ENCODE measurements at places on chromosomes 3 and 15.

GRCh38 chr3:134808835-134809234, 13.8 kb downstream of the EPHB1 start:
- no peak for DNase-seq

- DNase-seq, result no peak
Measured at GRCh38 chr3:60746043-60746638, 505.1 kb downstream of the FHIT start.

GRCh38 chr3:129123314-129124060, 1.9 kb upstream of the RAB43 start:
- no peak for DNase-seq

DNA sequence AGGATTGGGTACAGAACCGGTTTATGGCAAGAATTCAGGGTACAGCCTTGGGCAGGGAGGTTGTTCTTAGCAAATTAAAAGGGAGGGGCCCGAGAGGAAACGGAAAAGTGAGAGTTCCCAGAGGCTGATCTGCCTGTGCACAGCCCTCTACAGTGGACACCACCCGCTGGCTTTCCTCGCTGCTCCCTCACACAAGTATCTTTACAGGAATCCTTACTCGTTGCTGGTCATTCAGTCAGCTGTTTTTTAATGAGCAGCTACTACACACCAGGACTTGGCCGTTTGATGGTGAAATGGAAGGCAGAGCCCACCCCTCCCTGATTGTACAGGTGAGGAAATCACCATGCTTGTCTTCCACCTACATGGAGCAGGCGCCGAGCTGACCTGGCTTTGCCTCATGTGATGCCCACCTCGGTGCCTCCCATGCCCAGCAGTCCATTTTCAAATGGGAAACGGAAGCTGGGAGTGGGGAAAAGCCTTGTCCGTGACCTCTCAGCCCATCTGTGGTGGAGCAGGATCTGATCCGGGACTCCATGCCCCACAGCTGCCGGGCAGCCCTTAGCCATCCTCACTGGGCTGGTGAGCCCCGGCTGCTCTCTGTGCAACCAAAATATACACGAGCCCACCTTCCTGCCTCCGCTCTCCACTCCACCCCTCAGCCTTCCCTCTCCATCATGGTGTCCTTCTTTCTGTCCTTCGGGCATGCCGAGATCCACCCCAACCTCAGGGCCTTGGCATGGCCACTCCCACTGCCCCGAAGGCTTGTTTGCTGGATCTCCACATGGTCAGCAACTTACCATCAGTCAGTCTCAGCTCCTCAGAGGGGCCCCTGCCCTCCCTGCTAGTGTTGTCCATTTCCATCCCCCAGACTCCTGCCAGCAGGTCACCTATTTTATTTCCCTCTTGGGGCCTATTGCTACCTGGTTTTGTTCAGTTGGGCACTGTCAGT, 33.3 kb upstream of the FGD5 start:
- no peak for DNase-seq

- DNase-seq, result no peak
Measured at GRCh38 chr15:25939122-25939521, 76.0 kb upstream of the ATP10A start.

DNA sequence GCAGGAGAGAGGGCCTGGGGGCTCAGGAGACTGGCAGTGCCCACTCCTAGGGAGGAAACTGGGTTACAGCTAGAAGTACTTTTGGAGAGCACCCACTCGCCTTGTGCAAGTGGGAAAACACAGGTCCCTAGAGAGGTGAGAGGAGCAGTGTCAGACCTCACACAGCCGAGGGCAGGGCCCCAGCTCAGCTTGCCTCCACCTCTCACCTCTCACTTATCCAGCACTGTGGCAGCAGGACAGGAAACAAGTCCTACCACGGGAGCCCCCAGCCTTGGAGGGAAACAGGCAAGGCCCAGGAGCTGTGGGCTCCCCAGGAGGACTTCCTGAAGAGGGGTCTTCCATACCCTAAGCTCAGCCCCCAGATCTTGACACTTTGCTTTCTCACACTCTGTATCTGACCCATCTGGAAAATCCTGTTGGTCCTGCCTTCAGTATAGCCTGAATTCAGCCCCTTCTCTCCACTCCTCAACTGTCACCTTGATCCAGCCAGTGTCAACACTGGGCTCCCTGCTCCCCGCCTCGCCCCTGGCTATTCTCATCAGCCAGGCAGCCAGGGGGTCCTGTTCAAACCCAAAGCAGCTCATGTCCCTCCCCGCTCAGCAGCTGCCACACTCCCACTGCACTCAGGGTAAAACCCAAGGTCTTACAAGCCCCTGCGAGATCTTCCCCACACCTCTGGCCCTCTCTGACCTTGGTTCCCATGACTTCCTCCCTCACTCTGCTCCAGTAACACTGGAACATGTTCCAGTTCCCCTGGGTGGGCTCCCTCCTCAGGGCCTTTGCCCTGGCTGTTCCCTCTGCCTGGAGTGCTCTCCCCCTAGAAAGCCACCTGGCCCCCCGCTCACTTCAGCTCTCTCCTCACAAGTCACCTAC, 870 bp upstream of the TMEM40 start:
- DNase-seq, result no peak

DNA sequence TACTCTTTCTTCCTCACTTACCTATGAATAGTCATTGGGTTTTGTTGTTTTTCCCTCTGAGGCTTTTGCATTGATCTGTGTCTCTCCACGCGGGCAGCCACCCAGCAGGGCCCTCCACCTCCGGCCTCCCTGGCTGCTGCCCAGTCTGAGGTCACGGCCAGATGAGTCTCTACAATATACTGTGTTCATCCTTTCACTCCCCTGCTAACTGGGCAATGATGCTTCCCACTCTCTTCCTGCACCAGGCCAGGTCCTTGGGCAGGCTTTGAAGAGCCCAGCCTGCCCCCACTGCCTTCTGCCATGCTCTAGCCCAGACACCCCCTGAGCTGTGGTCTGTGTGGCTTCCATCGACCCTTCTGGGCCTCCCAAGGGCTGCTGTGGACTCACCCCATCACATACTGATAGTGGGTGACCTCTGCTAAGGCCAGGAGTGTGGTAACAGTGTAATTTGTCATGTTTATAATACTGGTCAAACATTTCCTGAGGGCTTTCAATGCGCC, 18.0 kb downstream of the PDIA5 start:
- DNase-seq, result no peak

GRCh38 chr15:26882112-26882511, 15.2 kb downstream of the GABRA5 start:
- DNase-seq, result no peak

- no peak for DNase-seq
Measured at GRCh38 chr15:33115191-33115861, 79.2 kb downstream of the FMN1 start.

- DNase-seq, result no peak
Measured at GRCh38 chr15:65939901-65940617, 70.8 kb downstream of the RAB11A start.

GRCh38 chr15:95113041-95113440, 881.7 kb downstream of the MCTP2 start:
- no peak for DNase-seq

- no peak for DNase-seq
Measured at GRCh38 chr3:42847731-42848130, 27.9 kb downstream of the CYP8B1 start.

GRCh38 chr3:16187213-16187790, 12.8 kb downstream of the GALNT15 start:
- DNase-seq, result no peak

DNA sequence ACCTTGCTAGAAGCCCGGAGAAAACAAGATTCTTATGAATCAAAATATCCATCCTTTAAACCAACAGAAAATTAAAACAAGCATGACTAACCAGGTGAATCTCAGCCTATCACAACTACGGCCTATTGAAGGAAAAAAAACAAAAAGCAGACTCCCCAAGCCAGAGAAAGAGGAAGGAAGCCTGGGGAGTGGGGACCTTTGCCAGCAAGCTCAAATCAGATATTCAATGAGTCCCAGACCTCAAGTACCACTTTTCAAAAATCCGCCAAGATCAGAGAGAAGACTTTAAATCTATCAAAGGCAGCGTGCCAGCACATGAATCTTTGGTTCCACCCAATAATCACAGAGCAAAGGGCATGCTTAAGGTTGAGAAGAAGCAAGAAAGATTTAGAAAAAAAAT, 253.8 kb downstream of the NTRK3 start:
- DNase-seq, result no peak

GRCh38 chr3:58150130-58150809, 60.5 kb downstream of the DNASE1L3 start:
- DNase-seq, result no peak

- DNase-seq, result no peak
Measured at GRCh38 chr3:45516829-45517228, 77.7 kb upstream of the LIMD1 start.
